ENCODE measurements at places on chromosomes 11 and 22.
A peak's percentile ranks its signal among the peaks of the same experiment; 100 is the strongest.

GRCh38 chr11:47403571-47403970 lies 4.8 kb upstream of the SLC39A13 start:
- DNase-seq: no peak

GRCh38 chr22:37768273-37768672 lies 39.5 kb upstream of the GCAT start:
- no peak for DNase-seq

DNA sequence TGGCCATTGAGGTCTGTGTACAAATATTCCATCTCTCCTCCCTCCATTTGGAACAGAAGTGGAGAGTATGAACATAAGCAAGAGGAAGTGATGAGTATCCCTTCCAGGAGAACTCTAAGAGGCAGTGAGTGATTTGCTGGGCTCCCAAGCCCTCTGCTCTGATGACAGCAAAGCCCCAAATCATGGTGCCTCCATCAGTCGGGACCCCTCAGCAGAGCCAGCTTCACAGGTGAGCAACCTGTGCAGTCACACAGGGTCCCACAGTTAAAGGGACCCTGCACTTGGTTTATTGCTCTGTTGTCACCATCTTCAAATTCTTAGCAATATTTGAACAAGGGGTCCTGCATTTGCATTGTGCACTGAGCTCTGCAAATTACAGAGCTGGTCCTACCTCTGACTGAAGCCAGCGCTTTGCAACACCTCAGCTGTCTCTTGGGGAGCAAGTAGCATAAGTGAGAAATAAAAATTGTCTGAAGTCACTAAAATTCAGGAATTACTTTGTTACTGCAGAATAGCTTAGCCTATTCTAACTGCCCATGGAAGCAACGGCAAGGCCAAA lies 466.4 kb downstream of the MN1 start:
- DNase-seq: no peak

GRCh38 chr11:47411884-47412746 lies 3.7 kb downstream of the SLC39A13 start:
- peak; percentile 38 for DNase-seq

DNA sequence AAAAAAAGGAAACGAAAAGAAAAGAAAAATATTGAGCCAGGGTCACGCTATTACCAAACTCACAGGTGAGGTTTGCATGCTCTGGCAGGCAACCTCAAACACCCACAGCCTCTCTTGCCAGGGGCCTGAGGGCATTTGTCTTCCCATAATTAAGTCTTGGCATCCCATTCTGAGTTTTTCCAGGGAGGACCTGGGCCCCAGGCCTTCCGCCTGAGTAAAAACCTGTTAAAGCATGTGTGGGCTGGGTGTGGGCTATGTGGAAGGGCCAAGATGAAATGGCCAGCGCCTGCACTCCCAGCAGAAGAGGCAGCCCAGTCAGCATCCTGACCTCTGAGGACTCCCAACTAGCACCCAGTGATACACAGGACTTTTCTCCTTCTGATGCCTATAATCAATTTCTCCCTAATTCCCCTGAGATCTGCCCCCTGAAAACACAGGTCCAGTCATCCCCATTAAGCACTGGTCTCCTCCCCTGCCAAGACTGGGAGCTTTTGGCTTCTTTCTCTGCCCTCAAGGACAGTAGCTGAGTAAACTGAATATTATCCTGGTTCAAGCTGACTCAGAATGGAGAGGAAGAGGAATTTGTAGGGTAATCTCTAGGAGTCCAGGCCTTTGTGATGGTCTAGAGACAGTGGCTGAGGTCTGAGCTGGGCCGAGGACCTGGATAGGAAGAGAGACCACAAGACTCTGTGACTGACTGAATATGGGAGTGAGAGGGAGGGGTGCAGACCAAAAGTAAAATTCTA lies 35.6 kb upstream of the ACER3 start:
- DNase-seq: no peak

- no peak for DNase-seq
Measured at GRCh38 chr11:46240861-46241260, 36.6 kb upstream of the CREB3L1 start.

DNA sequence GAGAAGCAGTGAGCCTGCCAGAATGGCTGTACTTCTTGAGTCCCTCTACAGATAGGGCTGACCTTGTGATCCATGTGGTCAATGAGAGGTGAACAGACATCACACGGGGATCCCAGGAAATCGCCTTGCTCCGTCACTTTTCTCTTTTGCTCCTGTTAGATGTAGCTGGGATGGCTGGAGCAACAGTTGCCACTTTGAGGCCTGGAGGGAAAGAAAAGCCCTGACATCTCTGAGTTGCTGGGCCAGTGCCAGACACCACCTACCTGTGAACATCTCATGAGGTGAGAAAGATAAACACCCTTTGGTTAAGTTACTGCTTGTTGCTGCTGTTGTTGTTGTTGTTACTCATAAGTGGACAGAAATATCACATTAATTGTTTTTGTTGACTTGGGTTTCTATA lies 840.3 kb downstream of the TBC1D22A start:
- no peak for DNase-seq

GRCh38 chr11:116547571-116547970 lies 225.2 kb downstream of the BUD13 start:
- no peak for DNase-seq

- DNase-seq: no peak
Measured at GRCh38 chr22:38947321-38948140, 9.9 kb upstream of the APOBEC3A start.

DNA sequence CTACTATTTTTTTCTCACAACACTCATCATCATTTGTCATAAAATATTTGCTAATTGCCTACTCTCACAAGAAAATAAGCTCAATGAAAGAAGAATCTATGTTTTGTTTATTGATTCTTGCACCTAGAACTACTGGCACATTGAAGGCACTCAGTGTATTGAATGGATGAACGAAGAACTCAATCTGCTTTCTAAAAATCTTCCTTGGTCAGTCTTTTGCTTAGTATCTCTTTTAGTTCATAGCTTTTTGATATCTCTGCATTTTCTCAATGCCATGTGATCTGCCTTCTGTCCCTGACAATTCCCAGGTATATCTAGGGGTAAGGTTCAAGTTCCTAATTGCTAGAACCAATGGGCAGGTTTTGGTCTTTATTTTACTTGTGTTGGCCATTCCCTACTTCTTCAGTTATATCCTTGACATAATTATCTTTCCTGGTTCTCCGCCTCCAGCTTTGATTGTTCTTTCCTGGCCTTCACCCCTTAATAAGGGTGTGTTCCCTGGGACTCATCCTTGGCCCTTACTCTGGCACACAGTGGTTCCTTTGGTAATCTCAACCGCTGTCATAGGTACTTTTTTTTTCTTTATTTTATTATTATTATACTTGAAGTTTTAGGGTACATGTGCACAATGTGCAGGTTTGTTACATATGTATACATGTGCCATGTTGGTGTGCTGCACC lies 96.4 kb downstream of the CCDC83 start:
- DNase-seq: no peak
